ENCODE measurements at places on chromosomes 4 and X.

DNA sequence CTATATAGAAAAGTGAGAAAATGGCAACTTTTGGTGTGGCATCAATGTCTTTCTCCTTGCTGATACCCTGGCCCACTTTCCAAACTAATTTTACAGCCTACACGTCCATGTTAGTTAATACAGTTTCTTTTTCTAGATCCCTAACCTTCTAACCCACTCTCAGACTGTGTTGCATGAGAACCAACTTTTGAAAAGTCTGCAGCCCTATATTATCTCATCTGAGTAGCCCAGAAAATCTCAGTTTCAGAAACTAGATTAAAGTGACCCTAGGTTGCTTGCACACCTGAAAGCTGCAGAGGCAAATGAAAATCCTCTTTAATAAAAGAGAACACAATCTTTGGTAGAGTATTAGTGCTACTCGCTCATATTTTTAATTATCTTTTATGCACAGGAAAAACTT, 371.6 kb upstream of the EMCN start:
- DNase-seq, result no peak

DNA sequence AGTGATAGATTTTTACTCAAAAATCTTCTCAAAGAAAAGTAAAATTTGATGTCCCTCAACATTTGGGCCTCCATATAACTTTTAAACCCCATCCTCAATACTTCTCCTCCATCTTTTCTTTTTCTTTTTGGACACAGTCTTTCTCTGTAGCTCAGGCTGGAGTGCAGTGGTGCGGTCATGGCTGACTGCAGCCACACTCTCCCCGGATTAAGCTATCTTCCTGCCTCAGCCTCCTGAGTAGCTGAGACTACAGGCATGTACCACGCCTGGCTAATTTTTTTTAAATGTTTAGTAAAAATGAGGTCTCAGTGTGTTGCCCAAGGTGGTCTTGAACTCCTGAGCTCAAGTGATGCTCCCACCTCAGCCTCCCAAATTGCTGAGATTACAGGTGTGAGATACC, 33.1 kb downstream of the KDM6A start:
- no peak for DNase-seq

DNA sequence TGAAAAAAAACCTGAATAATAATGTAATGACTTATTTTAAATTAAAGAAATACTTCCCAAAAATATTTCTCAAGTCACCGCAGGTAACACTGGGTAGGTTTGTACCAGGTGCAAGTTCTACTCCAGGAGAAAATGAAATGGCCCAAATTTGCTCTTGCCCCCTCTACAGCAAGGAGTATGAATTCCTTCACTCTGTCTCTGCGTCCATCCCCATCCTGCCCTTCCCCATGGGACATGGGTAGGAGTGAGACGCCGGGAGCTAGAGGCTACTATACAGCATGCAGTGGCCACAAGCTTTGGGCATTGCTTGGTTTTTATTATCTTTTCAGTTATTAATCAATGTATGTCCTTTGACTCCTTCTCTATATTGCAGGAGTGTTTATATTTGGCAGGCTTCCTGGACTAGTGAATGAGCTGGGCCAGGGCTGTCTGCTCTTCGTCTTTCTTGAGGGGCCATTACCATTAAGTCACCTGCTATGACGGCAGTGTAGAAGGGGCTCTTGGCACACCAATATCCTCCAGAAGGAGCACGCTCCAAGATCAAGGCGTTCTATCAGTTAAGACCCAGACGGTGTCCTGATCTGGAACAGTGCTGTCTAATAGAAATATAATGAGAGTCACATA, 149.6 kb downstream of the ENPP6 start:
- no peak for DNase-seq

- DNase-seq, result no peak
Observed at GRCh38 chr4:8384397-8385060, 56.0 kb downstream of the ACOX3 start.

DNA sequence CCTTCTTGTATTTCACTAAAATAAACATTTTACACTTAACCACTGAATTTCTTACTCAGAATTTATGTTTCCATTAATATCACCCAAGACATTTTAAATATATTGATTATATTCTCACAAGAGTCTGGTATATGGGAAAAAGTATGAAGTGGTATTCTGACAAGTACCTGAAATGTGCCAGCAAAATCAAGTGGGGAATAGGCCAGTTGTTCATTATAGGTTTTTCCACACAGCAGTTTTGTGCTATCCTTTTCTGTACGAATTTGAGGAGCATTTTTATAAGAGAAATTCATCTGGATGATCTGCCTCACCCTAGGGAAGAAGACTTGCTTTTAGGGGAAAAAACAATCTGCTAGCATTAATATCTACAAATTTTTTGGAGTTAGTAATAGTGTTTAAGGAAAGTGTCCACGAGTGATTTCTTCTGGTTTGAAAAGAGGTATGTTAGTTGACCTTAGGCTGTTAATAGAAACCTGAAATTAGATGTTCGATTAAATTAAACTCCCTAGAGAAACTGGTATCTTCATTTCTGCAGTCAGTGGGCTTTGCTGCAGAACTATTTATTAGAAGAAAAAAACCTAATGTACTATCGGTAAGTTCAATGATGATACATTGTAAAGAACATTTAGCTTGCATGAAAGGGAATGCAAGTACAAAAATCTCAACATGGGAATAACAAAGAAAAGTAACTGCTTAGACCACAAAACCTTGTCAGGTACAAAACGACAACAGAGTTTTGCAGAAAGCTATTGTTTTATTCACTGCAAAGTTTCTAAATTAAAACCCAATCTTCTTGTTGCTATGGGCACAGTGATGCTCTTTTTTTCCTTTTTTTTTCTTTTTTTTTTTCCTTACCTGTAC, 1.8 kb downstream of the KLF3 start:
- DNase-seq, result no peak
